ENCODE measurements at places on chromosomes 5 and 9.

- DNase-seq = no peak
These were observed 297.9 kb downstream of the KCTD16 start for GRCh38 chr5:144468571-144468970.

GRCh38 chr5:140221697-140222223, 46.8 kb downstream of the CYSTM1 start:
- no peak for DNase-seq

DNA sequence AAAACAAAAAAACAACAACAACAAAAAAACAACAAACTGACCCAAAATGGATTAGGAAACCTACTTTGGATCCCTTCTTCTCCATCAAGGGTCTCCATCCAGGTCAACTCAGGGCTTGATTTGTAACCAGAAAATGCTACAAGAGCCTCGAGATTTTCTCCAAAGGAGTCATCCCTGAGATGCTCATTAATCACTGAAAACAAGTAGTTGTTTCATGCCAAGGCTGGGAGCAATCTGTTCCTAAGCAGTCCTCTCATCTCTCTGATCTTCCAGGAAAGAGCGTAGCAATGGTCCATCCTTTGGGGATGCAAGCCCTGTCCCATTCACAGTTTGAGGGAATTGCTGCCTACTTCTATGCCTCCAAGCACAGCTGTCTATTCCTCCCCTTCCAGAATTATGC, 203.0 kb upstream of the MAP3K1 start:
- no peak for DNase-seq

GRCh38 chr9:17052626-17053025, 82.2 kb upstream of the CNTLN start:
- no peak for DNase-seq

DNA sequence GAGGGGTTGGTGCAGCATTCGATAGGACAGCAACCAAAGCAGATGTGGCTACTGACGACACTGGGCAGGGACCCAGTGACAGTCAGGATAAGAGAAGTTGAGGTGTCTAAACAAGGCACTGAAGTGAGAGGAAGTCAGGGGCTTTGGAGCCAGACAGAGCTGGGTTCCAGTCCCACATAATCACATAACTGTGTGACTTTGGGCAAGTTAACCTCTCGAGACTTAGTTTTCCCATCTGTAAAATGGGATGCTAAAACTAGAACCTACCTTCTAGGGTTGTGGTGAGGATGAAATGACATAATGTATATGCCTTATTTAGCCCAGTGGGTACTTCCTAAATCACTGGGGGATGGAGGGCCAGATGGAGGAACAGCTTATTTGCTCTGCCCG, 3.1 kb downstream of the ANGPTL2 start:
- no peak for DNase-seq

- DNase-seq = no peak
These were observed 1061.8 kb downstream of the CDH12 start for GRCh38 chr5:21791304-21791703.

GRCh38 chr9:121707477-121708424, 56.3 kb downstream of the DAB2IP start:
- DNase-seq = no peak

DNA sequence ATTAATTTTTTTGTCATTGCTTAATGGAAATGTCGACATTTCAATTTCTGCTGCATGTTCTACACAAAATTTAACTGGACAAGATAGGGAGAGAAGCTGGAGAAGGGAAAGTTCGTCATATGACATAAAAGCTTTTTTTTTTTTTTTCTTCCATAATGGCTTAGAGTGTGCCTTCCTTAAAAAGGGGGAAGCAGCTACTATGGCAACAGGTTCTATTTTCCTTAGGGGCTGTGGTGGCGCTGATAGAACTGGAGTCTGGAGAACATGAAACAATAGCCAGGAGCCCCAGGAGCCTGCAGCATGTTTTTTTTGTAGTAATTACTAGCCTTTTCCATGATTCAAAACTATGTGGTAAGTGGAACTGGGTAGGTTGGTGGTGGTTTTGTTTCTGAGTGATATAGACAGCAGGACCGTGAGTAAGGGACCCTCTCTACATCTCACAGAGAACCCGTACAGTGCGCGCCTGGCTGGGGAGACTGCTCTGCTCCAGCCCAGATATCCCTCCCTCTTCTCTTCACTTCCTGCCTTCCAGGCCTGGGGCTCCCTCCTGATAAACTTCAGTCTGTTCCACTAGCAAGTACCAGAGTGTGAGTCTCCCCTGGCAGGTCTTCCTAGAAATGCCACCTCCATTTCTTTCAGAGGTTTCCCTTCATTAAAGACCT, 301.6 kb downstream of the NR3C1 start:
- no peak for DNase-seq

DNA sequence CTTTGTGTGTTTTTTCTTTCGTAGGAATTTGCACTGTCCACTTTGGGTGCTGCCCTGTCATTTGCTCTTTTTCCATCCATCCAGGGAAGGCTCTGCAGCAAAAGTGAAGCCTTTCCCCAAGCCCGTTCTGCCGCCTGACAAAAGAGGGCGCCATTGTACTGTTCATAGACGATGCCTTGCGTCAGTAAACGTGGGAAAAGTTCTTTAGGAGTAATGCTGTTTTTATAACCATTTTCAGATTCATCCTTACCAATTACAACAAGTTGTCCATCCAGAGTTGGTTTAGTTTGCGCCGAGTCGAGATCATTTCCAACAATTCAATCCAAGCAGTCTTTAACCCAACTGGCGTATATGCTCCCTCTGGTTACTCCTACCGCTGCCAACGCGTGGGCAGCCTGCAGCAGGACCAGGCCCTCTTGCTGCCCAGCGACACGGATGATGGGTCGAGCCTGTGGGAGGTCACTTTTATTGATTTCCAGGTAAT, 34.3 kb upstream of the RPS23 start:
- DNase-seq = no peak

GRCh38 chr9:89956331-89956730, 351.5 kb downstream of the GADD45G start:
- no peak for DNase-seq

DNA sequence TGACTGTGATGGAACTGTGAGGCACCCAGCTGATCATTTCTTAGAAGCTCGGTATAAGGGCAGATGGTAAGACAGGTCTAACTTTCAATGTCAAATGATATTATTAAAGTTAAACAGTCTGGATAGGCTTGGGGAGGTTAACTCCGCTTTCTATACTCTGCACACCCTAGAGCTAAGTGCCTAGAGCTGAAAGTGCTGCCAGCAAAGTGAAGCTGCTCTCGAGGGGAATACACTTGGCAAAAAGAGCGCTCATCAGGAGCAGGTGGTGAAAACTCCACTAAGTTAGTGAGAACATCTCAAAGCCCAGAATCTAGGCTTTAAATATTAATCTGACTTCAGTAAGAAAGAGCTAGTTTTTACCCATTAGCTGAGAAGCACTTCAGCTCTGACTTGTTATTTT, 349.6 kb upstream of the SLC30A5 start:
- no peak for DNase-seq

- no peak for DNase-seq
These were observed 164.3 kb upstream of the OTULINL start for GRCh38 chr5:14417276-14417730.

GRCh38 chr9:22103685-22104575, 94.8 kb upstream of the CDKN2B start:
- DNase-seq = no peak

- no peak for DNase-seq
These were observed 12.0 kb downstream of the TTC1 start for GRCh38 chr5:160020964-160021363.

DNA sequence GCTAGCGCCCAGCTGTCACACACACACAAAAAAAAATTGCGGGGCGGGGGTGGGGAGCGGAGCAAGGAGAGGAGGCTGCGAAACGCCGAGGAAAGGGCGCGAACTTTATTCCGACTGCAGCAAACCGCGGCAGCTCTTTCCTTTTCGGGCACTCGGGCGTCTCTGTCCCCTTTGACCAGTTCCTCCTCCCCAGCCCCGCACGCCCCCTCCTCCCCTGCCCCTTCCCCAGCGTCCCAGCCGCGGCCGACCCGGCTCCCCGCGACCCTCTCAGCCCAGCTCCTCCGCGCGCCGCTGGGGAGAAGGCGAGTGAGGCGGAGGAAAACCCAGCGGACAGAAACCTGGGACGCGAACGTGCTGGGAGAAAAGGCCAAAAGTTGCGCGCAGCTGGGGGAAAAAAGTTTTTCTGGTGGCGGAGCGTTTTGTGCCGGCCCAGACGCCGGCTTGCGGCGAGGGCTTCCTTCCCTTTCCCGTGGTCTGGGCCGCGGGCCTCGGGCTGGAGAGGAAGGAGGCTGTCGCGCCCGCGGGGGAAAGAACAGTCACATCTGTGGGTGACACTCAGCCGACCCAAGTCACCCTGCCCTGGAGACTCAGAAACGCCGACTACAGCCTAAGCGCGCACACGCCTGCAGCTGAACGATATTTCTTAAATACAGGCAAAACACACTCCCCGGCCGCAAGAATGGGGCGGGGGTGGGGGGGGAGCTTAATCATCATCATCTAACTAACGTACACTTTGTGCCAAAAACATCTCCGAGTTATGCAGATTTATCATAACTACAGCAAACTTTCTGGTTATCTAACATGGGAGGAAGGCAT, 1.1 kb upstream of the BNC2 start:
- no peak for DNase-seq

- no peak for DNase-seq
These were observed 79.9 kb upstream of the NEURL1B start for GRCh38 chr5:172561151-172561550.

Data from naive B cell (primary cell).